ENCODE measurements at places on chromosomes 16 and 17. TPM values are rescaled to one million over a fixed set of nuclear protein-coding genes. Genes with fewer than 3 reads are reported as not detected.

The SPG7 gene
- total RNA-seq, result 210 TPM

The RAB37 gene
- not detected for total RNA-seq

The HSD17B1 gene
- total RNA-seq, result 0.44 TPM

The WNK4 gene
- total RNA-seq, result 8.8 TPM

The ZFP90 gene
- 32.6 TPM for total RNA-seq

The SSTR5 gene
- not detected for total RNA-seq

The CLEC19A gene
- total RNA-seq, result not detected

The KRT25 gene
- not detected for total RNA-seq

The EXOC3L1 gene
- 12.0 TPM for total RNA-seq

All from glomerular endothelial cell (primary cell).